ENCODE measurements at places on chromosomes 12 and 14.
A peak's percentile ranks its signal among the peaks of the same experiment; 100 is the strongest.

DNA sequence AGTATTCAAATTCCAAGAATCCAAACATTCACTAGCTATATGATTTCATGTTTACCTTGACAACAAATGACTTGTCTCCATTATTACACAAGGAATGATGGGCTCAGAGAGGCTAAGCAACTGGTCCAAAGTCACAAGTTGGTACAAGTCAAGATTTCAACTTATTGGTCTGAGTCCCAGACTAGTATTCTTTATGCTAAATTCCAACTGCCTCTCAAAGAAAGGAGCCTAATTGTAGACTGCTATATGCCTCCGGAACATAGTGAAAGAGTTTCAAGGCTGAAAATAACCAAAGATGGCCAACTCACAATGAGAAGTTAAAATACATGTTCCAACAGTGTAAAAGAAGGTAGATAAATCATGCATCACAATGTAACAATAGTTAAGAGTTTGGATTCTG lies 7.5 kb downstream of the BTG1 start:
- no peak for DNase-seq

- no peak for DNase-seq
Measured at GRCh38 chr14:49014476-49014875, 571.7 kb downstream of the RPS29 start.

DNA sequence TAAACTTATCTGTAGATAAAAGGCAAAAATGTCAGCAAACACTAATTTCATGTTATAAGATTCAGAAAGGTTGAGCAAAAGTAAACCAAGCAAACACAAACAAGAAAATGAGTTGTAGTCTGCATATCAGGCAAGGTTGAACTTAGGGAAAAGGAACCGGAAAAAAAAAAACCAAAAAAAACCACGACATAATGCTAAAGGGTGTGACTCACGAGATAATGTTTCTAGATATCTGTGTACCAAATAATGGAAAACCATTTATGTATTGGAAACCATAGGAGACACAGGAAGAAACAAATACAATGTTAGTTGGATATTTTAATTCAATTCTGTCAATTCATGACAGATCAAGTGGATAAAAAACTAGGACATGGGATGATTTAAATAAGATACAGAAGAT lies 60.5 kb downstream of the GPATCH2L start:
- no peak for DNase-seq

GRCh38 chr12:102421802-102422583 lies 58.4 kb downstream of the IGF1 start:
- DNase-seq, result no peak

- DNase-seq, result no peak
Measured at GRCh38 chr12:87846045-87846444, 183.2 kb downstream of the C12orf50 start.

GRCh38 chr12:51320695-51321320 lies 3.2 kb downstream of the BIN2 start:
- DNase-seq, result no peak

GRCh38 chr14:106848330-106849121 lies 1322.1 kb downstream of the TMEM121 start:
- DNase-seq, result peak; percentile 82

GRCh38 chr14:75549169-75549568 lies 26.9 kb downstream of the BATF start:
- DNase-seq, result no peak

- no peak for DNase-seq
Measured at GRCh38 chr12:59708484-59708883, 112.7 kb downstream of the SLC16A7 start.

DNA sequence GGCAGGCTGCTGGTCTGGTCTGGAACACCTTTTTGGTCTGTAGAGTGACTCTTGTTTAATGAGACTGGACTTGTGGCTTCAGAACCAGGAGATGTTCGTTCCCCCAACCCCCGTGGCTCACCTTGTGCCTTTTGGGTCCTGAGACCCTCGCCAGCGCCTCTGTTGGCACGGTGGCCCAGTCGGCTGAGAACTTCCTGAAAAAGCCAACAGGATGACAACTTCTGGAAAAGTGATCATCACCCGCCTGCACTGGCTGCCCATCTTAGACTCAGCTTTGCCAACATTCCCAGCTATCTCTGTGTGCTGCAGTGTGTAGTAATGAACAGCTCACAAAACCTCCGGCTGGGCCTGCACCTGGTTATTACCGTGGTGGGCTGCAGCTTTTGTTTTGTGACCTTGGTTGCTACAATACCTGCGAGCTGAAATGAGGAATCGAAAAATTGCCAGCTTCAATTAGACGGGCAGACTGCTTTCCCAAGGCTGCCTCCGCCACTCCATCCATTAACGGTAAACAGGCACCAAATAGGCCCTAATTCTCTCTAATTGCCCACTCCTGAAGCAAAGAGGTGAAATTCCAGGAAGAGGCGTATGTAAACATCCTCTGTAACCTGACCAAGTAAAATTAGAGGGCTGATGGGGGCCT lies 16.0 kb downstream of the MEG3 start:
- DNase-seq, result no peak

DNA sequence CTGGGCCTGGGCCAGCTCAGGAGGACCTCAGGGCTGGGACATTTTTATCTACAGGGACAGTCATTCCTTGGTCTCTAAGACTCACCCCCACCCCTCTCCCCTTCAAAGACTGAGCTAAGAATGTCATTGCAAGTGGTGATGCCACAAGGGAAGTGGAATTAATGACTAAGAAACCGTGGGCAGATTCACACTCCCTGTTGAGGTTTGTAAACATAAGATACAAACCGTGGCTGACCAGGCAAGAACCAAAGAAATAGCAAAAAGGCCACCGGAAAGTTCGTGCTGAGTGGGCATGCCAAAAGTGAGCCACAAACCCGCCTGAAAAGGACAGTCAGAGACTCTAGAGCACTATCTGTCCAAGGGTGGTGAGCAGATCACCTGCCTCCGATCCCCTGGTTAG lies 25.7 kb downstream of the NUAK1 start:
- DNase-seq, result no peak

DNA sequence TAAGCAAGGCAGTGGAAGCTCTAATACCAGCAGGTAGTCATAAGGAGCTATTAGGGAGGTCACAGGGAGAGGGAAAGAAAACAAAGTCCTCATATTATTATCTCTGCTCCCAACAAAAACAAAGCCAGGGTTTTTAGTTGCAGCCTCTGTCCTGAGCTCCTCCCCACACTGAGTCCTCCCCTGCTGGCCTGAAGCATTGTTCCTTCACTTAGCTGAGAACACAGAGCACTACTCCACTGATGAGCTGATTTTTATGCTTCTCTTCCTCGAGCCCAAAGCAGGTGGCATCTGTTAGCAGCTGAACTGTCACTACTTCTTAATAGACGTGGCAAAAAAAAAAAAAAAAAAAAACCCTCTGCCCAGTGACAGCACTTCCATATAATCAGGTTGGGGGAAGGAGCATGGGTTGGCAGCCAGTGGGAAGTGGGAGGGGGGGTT lies 10.5 kb upstream of the STAC3 start:
- DNase-seq, result no peak

GRCh38 chr12:9064815-9065606 lies 50.7 kb downstream of the A2M start:
- peak; percentile 61 for DNase-seq

DNA sequence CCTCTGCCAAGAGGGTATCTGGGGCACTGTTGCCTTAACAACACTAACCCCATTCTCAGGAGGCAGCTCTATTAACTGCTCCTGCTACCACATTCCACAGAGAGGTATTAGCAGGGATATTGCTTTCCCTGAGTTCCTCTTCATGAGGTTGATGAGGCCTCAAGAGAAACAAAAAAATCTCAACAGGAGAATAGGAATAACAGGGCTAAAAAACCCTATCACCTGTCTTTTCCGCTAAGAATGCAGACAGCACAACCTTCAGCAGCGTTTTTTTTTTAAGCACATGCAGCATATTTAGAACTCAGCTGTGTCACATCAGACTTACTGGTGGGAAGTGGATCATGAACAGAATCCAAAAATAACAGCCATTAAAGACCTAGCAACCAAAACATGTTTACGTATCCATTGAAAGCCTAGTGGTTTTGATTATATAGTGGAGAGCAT lies 29.2 kb downstream of the ATF7 start:
- no peak for DNase-seq

GRCh38 chr14:100606687-100607610 lies 19.7 kb upstream of the BEGAIN start:
- no peak for DNase-seq

DNA sequence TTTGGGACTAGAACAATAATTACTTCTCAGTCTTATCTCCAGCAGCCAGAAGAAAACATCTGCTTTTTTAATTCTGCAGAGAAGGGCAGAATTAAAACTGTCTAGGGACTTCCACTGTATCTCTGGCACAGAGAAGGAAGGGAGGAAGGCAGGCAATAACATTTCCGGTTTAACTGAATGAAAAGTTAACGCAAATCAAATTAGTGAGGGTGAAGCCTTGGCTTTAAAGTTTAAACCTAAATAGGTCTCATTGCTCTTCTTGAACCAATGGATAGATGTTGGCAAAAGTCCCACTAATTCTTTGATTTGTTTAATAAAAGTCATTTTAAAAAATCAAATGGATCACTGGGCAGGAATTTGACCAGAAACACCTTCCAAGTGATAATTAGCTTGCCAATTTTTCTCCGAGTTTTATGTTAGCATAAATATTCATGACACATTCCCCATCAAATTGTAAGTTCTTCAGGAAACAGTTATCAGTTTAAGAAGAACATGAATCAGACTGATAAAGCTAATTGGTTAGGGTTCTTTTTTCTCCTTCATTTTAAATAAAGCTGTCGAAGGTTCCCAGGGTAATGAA lies 181.9 kb downstream of the SLC15A5 start:
- no peak for DNase-seq

- peak; percentile 4 for DNase-seq
Measured at GRCh38 chr14:100586403-100587085, 673 bp downstream of the BEGAIN start.

- peak; percentile 66 for DNase-seq
Measured at GRCh38 chr14:65421201-65421981, 8.9 kb downstream of the FUT8 start.

- peak; percentile 25 for DNase-seq
Measured at GRCh38 chr12:127245437-127245836, 1021.5 kb upstream of the TMEM132C start.

GRCh38 chr12:10558789-10559188 lies 53.1 kb downstream of the EIF2S3B start:
- no peak for DNase-seq

DNA sequence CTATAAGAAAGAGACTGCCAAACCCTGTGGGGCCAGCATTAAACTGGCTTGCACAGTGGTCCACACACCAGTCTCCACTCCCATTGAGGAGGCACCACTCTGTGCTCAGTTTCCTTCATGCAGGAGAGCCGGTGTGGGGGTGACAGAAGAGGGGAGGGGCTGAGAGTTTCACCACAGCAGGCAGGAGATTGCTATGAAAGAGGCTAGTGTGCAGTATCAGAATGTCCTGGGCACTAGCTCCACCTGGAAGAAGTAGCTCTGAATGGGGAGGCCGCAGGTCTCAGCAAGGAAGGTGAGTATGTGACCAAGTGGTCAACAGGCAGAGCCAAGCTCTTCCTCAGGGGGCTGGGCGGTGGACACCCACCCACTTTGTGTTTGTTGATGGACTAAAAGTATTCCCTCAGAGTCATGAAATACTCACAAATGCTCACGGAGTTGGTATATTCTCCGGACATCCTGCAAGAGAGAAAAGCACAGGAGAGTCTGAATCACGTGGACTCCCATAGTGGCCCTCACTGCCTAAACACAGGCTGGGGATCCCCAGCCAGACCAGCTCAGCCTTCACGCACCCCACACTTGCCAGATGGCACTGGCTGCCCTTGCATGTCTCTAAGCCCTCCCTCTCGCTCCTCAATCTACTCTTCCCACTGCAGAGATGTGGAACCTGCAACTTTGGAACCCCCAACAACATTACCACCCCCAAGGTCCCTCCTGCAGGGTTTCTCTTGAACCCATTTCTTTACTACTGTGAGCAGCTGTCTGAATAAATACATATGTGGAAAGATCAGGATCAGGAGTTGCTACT lies 7.8 kb upstream of the KRT72 start:
- no peak for DNase-seq

DNA sequence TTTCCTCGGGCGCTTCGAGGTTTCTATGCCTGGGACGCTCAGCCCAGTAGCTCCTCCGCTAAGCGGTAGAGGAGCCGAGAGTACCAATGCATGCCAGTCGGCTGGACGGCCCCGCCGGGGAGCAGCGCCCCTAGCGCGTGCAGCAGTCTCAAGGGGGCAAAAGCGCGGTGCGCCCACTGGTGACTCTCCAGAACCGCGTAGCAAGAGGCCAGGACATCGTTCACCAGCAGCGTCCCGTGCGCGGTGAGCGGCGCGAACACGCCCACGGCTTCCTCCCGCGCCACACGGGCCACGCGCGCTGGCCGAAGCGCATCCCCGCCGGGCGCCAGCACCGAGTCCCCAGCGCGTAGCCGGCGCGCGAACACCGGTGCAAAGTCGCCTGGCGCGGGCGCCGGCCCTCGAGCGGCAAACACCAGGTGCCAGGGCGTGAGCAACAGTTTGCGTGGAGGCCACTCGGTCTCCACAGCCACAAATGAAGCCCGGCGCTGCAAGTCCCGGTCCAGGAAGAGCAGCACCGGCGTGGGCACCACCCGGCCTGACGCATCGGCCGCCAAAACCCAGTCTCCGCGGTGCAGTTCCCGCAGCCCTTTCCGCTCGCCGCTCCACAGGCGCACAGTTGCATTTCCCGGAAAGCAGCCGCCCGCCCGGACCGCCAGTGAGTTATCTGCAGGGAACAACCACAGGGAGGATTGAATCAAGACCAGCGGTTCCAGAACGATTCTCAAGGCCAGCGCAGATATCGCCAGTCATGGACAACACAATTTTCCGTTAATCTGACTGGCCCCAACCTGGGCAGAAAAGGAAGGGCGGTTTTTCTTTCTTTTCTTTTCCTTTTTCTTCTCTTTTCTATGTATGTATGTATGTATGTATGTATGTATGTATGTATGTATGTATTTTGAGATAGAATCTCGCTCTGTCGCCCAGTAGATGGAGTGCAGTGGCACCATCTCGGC lies 4.5 kb downstream of the DHH start:
- DNase-seq, result peak; percentile 62

DNA sequence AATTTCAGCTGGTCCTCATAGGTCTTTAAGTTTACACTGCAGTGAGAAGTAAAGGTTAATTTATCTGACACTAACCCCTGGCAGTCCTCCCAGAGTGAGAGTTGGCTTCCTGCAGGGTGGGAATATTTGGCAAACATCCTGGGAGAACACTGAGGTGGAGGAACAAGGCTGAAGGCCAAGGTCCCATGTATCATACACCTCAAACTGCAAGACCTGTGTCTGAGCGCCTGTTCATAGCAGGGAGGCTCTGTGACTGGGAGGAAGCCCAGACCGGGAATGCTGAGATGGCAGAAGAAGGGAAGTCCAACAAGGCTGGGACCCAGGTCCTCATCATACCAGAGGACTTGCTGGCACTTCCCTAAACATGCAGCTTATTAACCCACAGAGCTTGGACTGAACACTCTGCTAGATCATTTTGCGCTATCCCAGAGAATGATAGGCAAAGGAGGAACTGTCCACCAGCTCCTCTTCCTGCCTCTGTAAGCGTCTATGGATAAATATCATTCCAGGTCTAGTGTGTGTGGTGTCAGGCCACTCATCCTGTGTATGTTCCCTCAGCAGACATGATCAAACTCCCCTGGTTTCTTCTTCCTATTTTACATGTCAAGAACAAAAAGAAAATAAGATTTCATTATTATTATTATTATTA lies 199.6 kb upstream of the CNOT2 start:
- DNase-seq, result no peak

Data from ACHN (cell line).